ENCODE measurements at places on chromosomes 6 and 20.

GRCh38 chr6:139855671-139856311 is 481.3 kb upstream of the CITED2 start:
- H3K4me1 ChIP-seq: peaks cover 2% of the 10 kb centered on the region
- no peak overlapping the region for H3K4me3 ChIP-seq
- no peak for DNase-seq

DNA sequence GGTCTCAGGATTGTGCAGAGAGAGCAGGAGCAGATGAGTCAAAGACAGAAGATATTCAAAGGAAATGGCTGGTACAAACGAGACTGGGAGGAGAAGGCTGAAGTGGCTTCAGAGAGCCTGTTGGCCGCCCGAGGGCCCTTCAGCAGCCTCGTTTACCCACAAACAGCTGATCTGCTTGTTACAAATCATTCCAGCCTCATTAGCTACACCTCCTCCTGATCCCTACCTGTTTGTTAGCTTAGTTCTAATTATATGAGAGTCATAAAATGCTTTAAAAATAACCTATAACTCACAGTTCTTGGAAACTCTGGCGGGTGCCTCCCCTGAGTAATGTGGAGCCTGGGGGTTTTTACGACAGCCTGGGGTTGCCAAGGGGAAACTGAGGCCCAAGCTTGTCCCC is 12.6 kb downstream of the GLP1R start:
- no peak for DNase-seq
- no peaks in the 10 kb centered on the region for H3K4me1 ChIP-seq
- peaks cover 69% of the 10 kb centered on the region for H3K27me3 ChIP-seq
- no peak overlapping the region for H3K4me3 ChIP-seq
- no peaks in the 10 kb centered on the region for H3K36me3 ChIP-seq
- H3K27ac ChIP-seq: no peak overlapping the region

- H3K4me3 ChIP-seq: no peak overlapping the region
- no peaks in the 10 kb centered on the region for H3K27me3 ChIP-seq
- DNase-seq: no peak
- no peak overlapping the region for H3K27ac ChIP-seq
Measured at GRCh38 chr6:134424165-134424797, 106.4 kb upstream of the SGK1 start.

DNA sequence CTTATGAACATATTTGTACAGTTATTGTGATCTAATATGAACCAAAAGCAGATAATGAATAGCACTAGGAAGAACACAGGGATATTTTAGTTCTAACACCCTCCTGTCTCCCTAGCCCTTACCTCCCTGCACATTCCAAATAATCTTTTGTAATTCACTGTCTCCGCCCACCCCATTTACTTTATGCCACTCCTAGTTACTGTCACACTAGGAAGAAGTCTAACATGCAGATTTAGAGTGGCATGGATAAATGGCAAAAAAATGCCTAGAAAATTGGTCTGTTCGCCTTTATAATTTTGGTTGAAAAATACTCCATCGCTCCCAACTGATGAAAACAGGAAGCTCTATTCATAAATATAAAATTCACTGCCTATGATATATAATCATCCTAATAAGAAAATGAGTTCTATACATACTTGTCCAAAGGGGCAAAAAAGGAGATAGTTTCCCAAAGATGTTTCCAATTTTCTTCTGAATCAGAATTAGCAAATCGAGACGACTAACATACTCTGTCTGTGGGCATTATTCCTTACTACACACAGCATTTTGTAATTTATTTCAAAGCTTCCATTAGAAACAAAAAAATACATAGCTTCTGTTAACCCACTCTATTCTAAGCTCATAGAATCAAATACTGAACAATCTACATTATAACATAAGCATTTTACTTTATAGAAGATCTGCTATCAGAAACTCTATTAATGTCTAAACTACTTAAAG is 1.3 kb upstream of the RUNX2 start:
- H3K4me3 ChIP-seq: peak overlapping the region; percentile 29
- peak; percentile 42 for DNase-seq
- H3K27ac ChIP-seq: peak overlapping the region; percentile 71
- H3K4me1 ChIP-seq: peaks cover 68% of the 10 kb centered on the region
- no peaks in the 10 kb centered on the region for H3K27me3 ChIP-seq
- H3K36me3 ChIP-seq: no peaks in the 10 kb centered on the region

DNA sequence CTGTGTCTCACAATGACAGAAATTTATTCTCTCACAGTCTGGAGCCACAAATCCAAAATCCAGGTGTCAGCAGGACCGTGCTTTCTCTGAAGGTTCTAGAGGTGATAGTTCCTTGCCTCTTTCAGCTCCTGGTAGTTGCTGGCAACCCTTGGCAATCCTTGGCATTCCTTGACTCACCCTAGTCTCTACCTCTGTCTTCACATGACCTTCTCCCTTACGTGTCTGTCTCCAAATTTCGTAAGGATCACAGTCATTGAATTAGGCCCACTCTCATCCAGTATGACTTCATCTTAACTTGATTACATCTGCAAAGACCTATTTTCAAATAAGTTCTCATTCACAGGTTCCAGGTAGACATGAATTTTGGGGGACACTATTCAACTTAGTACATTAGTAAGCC is 143.1 kb downstream of the CEP57L1 start:
- no peak for DNase-seq
- no peak overlapping the region for H3K4me3 ChIP-seq
- peaks cover 12% of the 10 kb centered on the region for H3K4me1 ChIP-seq
- no peaks in the 10 kb centered on the region for H3K27me3 ChIP-seq
- no peak overlapping the region for H3K27ac ChIP-seq

DNA sequence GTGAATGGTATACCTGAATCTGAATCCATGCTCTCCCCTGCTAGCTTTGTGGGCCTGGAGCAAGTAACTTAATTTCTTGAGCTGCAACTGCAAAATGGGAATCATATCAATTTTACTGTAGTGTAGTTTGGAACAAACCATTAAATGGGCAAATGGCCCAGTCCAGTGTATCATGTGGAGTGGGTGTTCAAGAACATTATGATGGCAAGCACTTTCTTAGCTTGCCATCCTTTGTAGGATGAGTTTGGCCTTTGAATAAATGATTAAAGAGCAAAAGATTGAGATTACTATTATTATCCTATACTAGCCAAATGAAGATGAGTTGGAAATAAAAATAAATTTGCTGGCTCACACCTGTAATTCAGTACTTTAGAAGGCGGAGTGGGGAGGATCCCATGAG is 120.4 kb downstream of the SESN1 start:
- no peak overlapping the region for H3K4me3 ChIP-seq
- no peaks in the 10 kb centered on the region for H3K36me3 ChIP-seq
- DNase-seq: no peak
- H3K4me1 ChIP-seq: no peaks in the 10 kb centered on the region
- H3K27ac ChIP-seq: no peak overlapping the region

DNA sequence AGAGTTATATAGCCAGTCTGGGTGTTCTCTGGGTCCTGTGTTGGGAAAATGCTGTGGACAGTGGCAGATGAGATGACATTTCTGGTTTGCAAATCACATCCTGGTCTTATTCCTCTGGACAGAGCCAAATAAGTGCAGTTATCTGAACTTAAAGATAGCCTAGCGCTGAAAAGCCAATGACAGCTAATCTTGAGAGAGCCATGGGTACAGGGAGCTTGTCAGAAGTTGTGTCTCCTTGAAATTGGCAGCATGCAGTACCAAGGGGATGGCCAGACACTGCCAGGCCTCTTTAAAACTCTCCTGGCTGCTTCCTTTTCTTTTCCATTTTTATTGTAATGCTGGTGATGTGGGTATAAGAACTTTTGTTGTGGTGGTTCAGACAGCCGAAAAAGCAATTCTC is 362.5 kb downstream of the FARS2 start:
- H3K4me3 ChIP-seq: no peak overlapping the region
- no peak overlapping the region for H3K27ac ChIP-seq
- H3K4me1 ChIP-seq: peaks cover 13% of the 10 kb centered on the region
- no peaks in the 10 kb centered on the region for H3K36me3 ChIP-seq

DNA sequence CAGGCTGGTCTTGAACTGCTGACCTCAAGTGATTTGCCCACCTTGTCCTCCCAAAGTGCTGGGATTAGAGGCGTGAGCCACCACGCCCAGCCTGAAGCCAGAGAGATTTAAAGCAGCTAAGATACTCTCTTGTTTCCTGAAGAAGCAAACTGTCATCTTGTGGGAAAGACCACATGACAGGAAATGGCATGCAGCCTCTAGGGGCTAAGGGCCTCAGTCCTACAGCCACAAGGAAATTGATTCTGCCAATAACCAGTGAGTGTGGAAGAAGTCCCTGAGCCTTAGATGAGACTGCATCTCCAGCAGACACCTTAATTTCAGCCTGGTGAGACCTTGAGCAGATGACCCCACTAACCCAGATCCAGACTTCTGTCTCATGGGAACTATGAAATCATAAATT is 40.9 kb downstream of the KIZ start:
- no peaks in the 10 kb centered on the region for H3K27me3 ChIP-seq
- DNase-seq: peak; percentile 4
- H3K27ac ChIP-seq: no peak overlapping the region
- peaks cover 6% of the 10 kb centered on the region for H3K36me3 ChIP-seq

GRCh38 chr6:113363866-113364265 is 493.3 kb upstream of the MARCKS start:
- no peak overlapping the region for H3K27ac ChIP-seq
- no peak overlapping the region for H3K4me3 ChIP-seq
- no peak for DNase-seq
- no peaks in the 10 kb centered on the region for H3K27me3 ChIP-seq
- no peaks in the 10 kb centered on the region for H3K4me1 ChIP-seq

DNA sequence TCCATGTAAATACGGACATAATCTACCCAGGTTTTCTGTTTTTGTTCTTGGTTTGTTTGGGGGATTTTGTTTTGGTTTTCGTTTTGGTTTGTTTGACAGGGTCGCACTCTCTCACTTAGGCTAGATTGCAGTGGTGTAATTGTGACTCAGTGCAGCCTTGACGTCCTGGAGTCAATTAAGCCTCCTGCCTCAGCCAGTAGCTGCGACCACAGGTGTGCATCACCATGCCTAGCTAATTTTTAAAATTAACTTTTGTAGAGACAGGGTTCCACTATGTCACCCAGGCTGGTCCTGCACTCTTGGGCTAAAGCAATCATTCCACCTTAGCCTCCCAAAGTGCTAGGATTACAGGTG is 37.8 kb upstream of the EYA4 start:
- H3K4me3 ChIP-seq: no peak overlapping the region
- no peak for DNase-seq
- H3K27ac ChIP-seq: no peak overlapping the region
- H3K27me3 ChIP-seq: no peaks in the 10 kb centered on the region

- no peaks in the 10 kb centered on the region for H3K36me3 ChIP-seq
- DNase-seq: peak; percentile 44
- no peaks in the 10 kb centered on the region for H3K27me3 ChIP-seq
- H3K4me3 ChIP-seq: no peak overlapping the region
- no peaks in the 10 kb centered on the region for H3K4me1 ChIP-seq
Measured at GRCh38 chr6:32460528-32460927, 20.8 kb downstream of the HLA-DRA start.

DNA sequence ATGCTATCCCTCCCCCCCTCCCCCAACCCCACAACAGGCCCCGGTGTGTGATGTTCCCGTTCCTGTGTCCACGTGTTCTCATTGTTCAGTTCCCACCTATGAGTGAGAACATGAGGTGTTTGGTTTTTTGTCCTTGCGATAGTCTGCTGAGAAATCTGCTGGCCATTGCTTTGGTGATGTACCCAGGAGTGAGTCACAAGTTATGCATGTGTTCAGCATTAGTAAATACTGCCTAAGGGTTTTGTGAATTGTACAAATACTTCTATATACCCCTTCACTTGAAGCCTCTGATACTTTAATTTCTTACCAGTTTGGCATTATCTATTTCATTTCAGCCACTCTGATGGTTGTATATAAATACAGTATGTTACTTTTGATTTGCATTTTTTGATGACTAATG is 711.3 kb upstream of the GJE1 start:
- no peaks in the 10 kb centered on the region for H3K36me3 ChIP-seq
- no peaks in the 10 kb centered on the region for H3K27me3 ChIP-seq
- no peak for DNase-seq
- no peaks in the 10 kb centered on the region for H3K4me1 ChIP-seq

DNA sequence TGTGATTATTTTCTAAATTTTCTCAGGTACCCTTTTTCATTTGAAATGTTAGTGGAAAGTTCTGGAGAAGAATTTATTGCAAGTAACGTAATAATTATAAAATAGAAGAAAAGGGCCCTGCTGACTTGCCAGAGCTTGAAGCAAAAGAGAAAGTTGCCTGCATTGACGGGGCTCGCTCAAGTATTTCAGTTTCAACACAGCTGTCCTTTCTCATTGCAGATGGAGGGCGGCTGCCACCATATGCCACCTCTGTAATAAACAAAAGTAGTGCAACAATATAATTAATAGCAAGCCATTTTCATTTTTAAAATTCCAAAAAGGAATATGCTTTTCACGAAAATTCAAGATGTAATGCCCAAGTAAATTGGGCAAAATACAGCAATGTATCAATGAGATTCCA is 246.2 kb downstream of the PACRG start:
- H3K27ac ChIP-seq: no peak overlapping the region
- no peaks in the 10 kb centered on the region for H3K36me3 ChIP-seq
- no peak for DNase-seq
- H3K4me3 ChIP-seq: no peak overlapping the region
